ENCODE measurements at places on chromosomes 7 and 10.

DNA sequence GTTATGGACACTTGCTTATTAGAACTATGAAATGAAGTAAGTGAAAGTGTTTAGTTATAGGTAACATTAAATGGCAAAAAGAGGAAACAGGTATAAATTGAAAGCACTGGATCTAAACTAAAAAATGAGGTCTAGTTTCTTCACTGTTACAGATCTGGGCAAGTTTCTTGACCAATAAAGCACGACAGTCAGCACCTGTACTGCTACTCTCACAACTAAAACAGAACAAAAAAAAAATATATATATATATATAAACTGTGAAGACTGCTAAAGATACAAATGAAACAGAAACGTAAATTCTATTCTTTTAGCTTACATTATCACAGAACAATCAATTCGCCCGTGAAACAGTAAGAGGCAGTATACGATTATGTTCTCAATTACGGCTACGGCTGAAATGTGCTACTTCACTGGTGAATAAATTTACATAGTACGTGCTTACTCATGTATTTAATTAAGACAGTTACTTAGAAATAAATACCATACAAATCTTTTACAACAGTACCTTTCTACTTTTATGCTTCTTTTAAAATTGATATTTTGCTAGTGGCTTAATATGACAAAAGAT is 4.2 kb downstream of the AHR start:
- DNase-seq: peak; percentile 71

DNA sequence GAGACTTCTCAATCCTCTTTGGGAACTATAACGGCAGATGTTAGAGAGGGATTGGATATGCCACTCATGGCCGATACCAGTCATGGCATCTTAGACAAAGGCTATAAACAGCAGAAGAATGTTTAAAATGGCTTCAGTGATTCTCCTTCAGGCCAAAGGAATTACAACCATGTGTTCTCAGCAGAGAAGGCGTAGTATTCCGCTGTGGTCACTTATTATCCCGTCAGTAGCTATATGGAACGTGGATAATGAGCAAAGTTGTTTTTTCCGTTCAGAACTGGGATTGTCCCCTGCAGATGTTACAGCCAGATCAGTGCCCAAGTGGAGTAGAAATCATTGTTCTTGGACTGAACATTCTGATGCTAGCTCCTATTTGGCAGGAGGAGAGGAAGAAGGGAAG is 43.1 kb downstream of the TEX36 start:
- peak; percentile 36 for DNase-seq

DNA sequence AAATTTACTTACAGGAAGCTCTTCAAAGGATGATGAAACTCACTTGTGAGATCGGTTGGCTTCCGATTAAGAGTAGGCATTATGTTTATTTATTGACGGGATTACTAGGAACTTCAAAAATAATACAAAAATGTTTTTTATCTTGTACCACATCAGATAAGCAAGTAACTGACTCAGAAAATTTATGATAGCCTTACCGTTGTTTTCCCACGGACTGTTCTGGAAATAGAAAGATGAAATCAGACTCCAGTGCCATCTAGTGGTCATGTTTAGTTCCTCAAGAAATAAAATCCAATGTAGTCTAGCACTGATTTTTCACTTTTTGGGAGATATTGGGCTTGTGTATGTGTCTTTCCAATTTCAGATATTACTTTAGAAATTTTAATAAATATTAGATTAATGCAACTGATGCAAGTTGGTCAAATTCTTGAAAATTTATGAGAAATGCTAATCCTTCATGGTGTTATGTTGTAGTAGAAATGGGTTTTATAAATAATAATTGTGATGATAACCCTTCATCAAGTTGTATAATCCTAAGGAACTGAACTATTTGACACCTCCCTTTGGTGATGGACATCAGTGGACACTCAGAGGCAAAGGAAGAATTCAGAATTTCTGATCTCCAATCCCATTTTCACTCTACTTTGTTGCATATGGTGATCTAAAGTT is 168.8 kb downstream of the TMEM26 start:
- peak; percentile 67 for DNase-seq

DNA sequence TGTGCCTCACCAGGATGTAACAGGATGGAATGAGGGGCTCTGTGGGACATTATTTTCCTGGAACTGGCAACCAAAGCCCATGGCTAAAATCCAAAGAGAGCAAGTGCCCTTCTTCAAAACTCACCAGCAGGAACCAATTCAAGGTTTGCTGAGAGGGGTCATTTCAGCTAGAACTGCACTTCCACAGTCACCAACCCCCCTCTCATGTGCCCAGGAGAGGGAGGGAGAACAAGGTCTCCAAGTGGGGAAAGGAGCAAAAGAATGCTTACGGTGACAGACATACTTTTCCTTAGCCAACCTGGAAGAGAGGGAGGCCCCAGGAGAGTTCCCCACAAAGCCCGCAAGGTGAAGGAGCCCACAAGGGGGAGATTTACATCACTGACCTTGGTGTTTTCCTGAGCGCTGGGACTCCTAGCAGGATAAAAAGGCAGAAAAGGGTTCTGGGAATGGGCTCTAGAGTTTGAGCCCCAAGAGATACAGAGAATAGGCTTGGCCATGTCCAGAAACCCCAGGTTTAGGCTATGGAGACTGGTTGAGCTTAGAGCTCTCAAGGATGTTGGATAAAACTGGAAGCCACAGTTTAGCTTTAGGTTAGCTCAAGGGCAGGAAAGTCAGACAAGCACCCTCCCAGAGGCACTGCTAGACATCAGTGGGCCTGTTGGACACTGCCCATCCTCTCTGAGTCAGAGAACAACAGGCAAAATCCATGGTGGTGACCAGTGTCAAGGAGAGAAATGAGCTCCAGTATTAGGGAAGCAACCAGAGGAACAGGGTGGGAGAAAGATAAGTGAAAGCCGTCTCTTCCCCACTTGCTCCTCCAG is 63.9 kb upstream of the GHITM start:
- DNase-seq: no peak

- DNase-seq: peak; percentile 13
These were observed 101.6 kb downstream of the NKX6-2 start for GRCh38 chr10:132684164-132684891.

- DNase-seq: no peak
These were observed 161.8 kb downstream of the SKIDA1 start for GRCh38 chr10:21363731-21364104.

DNA sequence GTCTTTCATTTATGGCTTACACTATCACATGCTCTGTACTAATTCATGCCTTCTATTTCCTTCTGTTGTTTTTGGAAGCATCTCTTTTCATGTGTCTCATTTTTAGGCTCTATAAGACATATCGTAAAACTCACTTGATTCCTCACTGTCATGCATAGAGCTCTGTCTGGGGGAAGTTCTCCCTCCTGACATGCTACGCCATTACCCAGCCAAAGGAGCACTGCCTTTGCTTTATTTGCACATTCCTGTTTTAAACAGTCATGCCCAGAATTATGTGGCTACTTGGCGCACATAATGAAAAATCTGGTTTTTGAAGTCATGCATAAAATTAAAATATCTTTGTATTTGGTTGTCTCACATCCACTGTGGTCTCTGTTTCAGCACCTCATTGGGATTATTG is 17.6 kb upstream of the AKR1C3 start:
- DNase-seq: peak; percentile 22

GRCh38 chr10:4074545-4075407 is 289.8 kb upstream of the KLF6 start:
- DNase-seq: peak; percentile 40

DNA sequence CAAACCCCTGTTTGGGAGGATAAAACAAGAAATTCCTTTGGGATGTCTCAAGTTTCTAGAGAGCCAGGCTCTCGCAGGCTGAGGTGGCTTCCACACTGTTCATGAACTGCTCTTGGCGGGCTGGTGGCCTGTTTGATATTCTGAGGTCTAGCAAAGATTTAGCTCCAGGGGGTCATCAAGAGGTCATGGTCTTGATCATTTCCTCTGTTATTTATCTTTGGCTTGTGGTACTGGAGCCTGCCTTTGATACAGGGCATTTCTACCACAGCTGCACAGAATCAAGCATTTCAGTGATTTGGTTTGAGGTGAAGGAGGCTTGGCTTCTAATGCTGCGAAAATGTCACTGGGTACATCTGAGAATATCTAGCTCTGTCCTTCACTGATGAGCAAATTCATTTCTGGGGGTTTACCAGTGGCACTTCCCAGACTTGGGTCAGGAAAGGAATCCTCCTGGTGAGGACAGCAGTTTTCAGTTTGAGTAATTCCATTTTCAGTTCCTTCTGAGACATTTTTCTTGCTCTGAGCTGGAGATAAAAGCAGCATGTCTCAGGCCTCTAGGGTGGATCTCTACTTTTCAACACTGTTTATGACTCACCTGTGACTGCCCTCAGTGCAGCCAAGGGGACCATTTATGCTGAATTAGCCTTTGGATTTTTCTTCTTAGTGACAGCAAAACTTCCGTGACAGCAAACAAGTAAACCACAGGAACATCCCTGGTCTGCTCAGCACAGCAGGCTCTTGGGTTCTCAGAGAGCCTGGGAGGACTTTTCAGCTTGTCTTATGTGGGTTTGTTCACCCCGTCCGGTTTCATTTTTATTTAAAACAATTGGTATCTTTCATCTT is 312.0 kb downstream of the RNLS start:
- peak; percentile 80 for DNase-seq

- peak; percentile 43 for DNase-seq
These were observed 22.2 kb downstream of the TYW1B start for GRCh38 chr7:72805526-72806494.

DNA sequence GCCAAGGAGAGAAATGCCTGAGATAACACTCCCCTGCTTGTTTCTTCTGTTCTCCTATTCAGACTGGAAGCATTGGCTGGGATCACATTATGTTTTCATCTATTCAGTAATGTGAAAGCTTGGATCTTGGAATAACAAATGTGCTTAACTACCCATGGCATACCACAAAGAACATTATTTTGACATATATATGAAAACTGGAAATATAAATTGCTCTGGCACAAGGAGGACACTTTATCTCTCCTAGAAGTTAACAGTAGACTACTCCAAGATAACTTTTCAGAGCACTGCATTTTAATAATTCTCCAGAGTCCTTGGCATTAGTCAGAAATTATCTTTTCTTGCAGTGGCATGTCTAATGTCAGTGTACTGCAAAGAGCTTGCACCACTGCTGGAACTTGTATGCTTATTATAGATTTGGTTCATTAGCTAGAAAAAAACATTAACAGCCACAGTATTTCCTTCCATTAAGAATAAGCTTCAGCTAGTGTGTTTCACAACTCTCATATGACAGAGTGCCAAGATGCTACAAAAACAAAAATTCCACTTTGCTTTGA is 169.3 kb upstream of the LRRN3 start:
- DNase-seq: no peak

DNA sequence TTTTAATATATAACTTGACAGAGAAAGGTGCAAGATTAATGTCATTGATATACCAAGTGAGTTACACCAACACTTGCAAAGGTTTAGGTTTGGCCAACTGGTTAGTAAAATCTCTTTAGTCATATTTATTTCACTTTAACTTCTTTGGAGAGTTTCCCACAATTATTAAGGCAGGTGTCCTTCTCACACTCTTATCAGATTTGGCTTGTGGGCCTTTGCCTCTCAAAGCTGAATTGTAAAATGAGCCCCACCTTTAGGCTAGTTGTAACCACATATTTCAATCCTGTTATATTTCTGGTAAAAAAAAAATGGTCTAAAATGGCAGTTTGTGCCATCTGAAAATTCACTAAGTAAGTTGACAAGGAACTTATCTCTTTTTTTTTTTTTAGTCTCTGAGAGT is 26.6 kb upstream of the FOXP2 start:
- DNase-seq: no peak

Data from fibroblast of skin of scalp (primary cell).